ENCODE measurements at places on chromosomes 3 and 15.

- H3K4me3 ChIP-seq = no peak overlapping the region
- no peaks in the 10 kb centered on the region for H3K4me1 ChIP-seq
- H3K36me3 ChIP-seq = no peaks in the 10 kb centered on the region
- H3K27ac ChIP-seq = no peak overlapping the region
- DNase-seq = no peak
- no peaks in the 10 kb centered on the region for H3K27me3 ChIP-seq
Observed at GRCh38 chr3:153038779-153039178, 123.2 kb upstream of the RAP2B start.

DNA sequence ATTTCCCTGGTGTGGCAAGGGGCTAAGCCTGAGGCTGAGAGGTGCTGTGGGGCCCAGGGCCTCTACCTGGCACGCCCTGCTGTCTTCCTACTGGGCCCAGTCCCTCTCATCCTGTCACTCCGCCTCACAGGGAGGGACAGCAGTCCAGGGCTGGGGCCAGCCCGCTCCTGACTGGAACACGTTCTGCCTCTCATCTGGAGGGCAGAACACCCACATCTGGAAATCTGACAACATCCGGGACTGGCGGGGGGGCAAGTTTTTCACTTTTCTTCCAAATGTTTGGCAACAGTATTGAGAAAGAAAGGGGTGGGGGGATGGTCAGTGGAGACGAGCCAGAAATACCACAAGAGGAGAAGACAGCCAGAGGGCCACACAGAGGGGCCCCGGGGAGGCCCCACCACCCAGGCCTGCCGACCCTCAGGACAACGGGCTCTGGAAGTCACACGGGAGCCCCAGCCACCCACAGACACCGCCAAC lies 1.8 kb upstream of the MYL3 start:
- no peak overlapping the region for H3K27ac ChIP-seq
- H3K27me3 ChIP-seq = no peaks in the 10 kb centered on the region
- no peak for DNase-seq

DNA sequence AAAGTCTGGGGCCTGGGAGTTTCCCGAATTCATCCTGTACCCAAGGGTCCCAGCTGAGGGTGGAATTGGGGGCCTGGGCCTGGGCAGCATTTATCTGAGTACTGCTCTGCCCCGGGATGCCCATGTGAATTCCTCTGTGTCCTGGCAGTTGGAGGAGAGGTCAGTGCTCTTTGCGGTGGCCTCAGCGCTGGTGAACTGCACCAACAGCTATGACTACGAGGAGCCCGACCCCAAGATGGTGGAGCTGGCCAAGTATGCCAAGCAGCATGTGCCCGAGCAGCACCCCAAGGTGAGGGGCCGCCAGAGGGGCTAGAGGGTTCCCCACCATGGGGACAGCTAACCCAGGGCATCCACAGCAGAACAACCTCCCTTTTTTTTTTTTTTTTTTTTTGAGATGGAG lies 6.2 kb upstream of the RCCD1 start:
- H3K27ac ChIP-seq = no peak overlapping the region
- H3K27me3 ChIP-seq = no peaks in the 10 kb centered on the region
- no peaks in the 10 kb centered on the region for H3K4me1 ChIP-seq

- H3K27me3 ChIP-seq = no peaks in the 10 kb centered on the region
- H3K4me3 ChIP-seq = no peak overlapping the region
- no peak overlapping the region for H3K27ac ChIP-seq
- H3K36me3 ChIP-seq = no peaks in the 10 kb centered on the region
- H3K4me1 ChIP-seq = peaks cover 19% of the 10 kb centered on the region
Observed at GRCh38 chr3:197204736-197205135, 93.7 kb downstream of the DLG1 start.

GRCh38 chr3:190371152-190371551 lies 16.8 kb upstream of the CLDN16 start:
- H3K4me3 ChIP-seq = no peak overlapping the region
- no peaks in the 10 kb centered on the region for H3K4me1 ChIP-seq
- no peak overlapping the region for H3K27ac ChIP-seq
- no peaks in the 10 kb centered on the region for H3K36me3 ChIP-seq
- DNase-seq = no peak

DNA sequence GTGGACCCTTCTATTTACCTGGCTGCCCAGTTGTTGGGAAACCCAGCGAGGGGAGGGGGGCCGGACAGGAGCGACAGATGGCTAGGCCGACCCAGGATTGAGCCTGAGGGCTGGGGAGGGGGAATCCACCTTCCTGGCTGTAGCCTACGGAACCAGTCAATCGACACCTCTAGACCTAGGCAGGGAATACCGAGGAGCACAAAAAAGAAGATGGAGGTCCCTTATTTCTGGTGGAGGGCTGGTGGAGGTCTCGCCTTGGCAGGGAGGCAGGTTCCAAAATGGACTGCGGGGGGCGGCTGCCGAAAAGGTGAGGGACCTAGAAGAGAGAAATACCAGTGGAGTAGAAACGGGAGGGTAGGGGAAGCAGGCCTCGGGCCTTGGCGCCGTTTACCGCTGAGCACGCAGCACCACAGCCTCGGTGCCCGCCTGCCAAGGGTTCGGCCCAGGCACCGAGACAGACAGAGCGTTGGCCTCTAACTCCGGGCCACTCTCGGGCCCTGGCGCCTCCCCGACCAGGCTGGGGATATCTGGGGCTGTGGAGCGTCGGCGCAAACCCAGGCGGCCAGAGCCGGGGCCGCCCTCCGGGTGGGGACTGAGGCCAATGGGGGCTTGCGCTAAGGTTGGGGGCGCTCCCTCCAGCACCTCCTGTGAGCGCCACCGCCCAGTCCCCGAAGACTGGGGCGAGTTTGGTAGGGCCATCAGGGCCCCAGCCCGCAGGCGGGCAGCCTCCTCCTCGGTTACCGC lies 1.6 kb downstream of the ANKRD63 start:
- peaks cover 95% of the 10 kb centered on the region for H3K27me3 ChIP-seq
- DNase-seq = no peak
- H3K4me3 ChIP-seq = peak overlapping the region; percentile 45

GRCh38 chr3:151912028-151912427 lies 38.6 kb downstream of the SUCNR1 start:
- no peak for DNase-seq
- H3K27ac ChIP-seq = no peak overlapping the region
- H3K27me3 ChIP-seq = no peaks in the 10 kb centered on the region

- no peaks in the 10 kb centered on the region for H3K4me1 ChIP-seq
- H3K27ac ChIP-seq = no peak overlapping the region
- no peak for DNase-seq
Observed at GRCh38 chr3:132079147-132079546, 44.3 kb upstream of the CPNE4 start.

- no peak overlapping the region for H3K4me3 ChIP-seq
- no peaks in the 10 kb centered on the region for H3K36me3 ChIP-seq
- DNase-seq = peak; percentile 9
- no peaks in the 10 kb centered on the region for H3K4me1 ChIP-seq
Observed at GRCh38 chr3:159806412-159806811, 182.2 kb upstream of the IL12A start.

DNA sequence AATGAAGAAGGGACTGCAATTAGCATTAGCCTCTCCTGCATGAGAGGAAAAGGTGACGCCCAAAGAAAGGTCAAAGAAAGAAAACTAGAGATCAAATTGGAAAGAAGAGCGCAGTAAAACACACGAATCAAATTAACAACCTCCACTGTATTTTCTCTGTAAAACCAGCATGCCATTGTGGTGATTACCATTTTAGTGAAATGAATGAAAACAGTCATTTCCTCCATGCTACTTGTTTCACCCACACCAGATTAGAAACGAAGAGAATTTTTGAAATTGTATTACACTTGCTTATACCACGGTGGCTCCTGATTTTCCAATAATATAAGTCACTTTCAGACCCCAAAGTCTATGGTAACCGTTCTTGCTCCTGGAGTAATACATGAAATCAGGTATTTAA lies 71.6 kb downstream of the SUMF1 start:
- H3K27ac ChIP-seq = no peak overlapping the region
- H3K4me3 ChIP-seq = no peak overlapping the region
- no peaks in the 10 kb centered on the region for H3K4me1 ChIP-seq
- DNase-seq = no peak

DNA sequence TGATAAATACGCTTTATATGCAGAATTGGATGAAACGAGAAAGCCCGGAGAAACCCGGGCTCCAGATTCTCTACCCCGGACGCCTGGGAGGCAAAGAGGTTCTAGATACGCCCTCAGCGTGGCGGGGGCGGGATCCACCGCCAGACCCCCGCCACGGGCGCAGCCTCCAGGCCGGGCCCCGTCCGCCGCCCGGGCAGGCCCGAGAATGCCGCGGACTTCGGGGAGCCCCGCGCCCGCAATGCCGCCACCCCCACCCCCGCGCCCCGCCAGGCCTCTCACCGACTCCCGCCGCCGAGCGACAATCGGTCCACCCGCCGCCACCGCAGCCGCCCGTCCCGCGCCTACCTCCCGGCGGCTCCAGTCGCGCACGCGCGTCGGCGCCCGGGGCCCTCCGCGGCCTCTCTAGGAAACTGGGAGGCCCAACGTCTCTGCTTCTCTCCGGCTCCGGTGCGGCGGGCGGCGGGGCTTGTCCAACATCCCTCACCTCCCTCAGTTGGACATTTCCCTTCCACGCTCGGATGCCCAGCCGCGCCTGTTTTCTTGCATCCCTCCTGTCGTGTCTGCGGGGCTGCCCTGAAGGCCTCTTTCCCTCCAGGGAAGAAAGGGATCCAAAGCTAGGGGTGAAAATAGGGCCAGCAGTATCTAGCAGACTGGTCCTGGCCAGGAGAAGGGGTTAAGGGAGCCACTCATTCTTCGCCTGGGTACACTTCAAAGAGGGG lies at the start of gene ZNF445:
ZNF445 (minus strand) TSS at position 359 of the 719 bp plus-strand sequence. CDS start 22,121 bp downstream, outside the sequence.
- H3K4me1 ChIP-seq = peaks cover 8% of the 10 kb centered on the region
- H3K36me3 ChIP-seq = no peaks in the 10 kb centered on the region
- no peak within 1 kb of the TSS for H3K27ac ChIP-seq
- H3K27me3 ChIP-seq = no peaks in the 10 kb centered on the region

DNA sequence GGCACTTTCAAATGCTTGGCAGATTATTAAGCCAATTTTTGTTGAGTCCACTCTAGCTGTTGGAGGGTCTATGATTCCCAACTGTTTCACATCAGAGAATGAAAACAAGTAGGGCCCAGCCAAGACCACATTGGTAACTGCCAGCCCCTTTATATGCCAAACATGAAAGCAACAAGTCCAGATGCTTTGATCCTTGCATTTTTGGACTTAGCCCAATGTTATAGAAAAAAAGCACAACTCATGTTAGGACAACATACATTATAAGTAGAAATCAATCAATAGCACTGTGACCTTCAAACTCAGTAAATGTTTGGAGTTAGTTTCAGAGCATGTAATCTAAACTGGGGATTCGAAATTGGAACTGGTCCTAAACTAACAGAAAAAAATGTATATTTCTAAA lies 674.7 kb downstream of the MECOM start:
- H3K36me3 ChIP-seq = no peaks in the 10 kb centered on the region
- no peak for DNase-seq
- H3K27me3 ChIP-seq = no peaks in the 10 kb centered on the region
- no peak overlapping the region for H3K4me3 ChIP-seq

DNA sequence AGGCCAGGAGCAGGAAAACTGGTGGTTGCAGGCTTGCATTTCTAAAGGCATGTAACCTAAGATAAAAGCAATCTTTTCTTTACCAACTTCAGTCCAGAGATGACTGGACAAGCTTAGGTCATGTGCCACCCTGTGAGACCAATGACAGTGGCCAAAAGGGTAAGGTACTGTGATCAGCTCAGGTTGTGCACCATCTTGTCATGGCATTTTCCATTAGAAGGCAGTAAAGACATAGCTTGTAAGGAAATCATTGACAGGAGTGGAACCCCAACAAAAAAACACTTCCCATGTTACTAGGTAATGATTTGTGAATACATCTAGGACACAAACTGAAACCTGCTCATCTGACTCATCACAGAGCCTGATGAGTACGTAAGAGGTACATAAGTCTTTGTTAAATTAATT lies 35.2 kb downstream of the SSR3 start:
- no peak overlapping the region for H3K27ac ChIP-seq
- H3K4me3 ChIP-seq = no peak overlapping the region
- H3K27me3 ChIP-seq = no peaks in the 10 kb centered on the region

GRCh38 chr15:96622714-96623113 lies 292.2 kb downstream of the NR2F2 start:
- no peak overlapping the region for H3K4me3 ChIP-seq
- no peak for DNase-seq
- H3K27ac ChIP-seq = no peak overlapping the region
- H3K36me3 ChIP-seq = no peaks in the 10 kb centered on the region
- H3K27me3 ChIP-seq = no peaks in the 10 kb centered on the region

DNA sequence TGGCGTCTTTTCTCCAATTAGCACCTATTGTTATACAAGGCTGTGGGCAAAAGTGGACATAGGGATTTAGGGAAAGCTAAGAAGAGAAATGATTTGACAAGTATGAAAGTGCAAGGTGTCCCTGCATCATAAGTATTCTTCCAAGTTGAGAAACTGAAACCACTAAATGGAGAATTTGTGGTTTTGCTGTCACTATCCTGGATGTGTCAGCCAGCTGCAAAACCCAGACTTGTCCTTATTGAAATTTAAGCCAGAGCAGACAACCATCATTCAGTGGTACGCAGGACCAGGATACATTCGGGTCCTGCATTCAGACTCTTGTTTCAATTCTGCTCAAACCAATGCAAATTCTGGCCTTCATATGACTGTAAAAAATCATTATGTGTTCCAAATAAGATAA lies 384.8 kb upstream of the TGFBR2 start:
- H3K4me1 ChIP-seq = peaks cover 4% of the 10 kb centered on the region
- no peaks in the 10 kb centered on the region for H3K36me3 ChIP-seq
- DNase-seq = no peak
- no peak overlapping the region for H3K4me3 ChIP-seq
- no peak overlapping the region for H3K27ac ChIP-seq

GRCh38 chr3:197226179-197226578 lies 72.2 kb downstream of the DLG1 start:
- H3K4me1 ChIP-seq = peaks cover 11% of the 10 kb centered on the region
- H3K4me3 ChIP-seq = no peak overlapping the region
- peak; percentile 33 for DNase-seq

DNA sequence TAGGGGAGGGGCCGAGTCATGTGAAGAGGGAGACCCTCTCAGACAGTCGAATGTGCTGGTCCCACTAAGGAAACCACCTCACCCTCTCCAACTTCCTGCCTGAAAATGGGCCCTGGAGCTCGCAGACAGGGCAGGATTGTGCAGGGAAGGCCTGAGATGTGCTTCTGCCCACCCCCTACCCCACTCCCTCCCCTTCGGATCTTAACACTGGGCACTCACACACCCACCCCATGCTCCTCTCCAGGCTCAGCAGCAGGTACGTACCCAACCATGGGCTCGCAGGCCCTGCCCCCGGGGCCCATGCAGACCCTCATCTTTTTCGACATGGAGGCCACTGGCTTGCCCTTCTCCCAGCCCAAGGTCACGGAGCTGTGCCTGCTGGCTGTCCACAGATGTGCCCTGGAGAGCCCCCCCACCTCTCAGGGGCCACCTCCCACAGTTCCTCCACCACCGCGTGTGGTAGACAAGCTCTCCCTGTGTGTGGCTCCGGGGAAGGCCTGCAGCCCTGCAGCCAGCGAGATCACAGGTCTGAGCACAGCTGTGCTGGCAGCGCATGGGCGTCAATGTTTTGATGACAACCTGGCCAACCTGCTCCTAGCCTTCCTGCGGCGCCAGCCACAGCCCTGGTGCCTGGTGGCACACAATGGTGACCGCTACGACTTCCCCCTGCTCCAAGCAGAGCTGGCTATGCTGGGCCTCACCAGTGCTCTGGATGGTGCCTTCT lies 20.0 kb downstream of the ATRIP start:
- no peaks in the 10 kb centered on the region for H3K27me3 ChIP-seq
- no peak overlapping the region for H3K4me3 ChIP-seq

All from neural progenitor cell (in vitro differentiated cells).